Left ventricle myocardium inferior (tissue), 1 donor: ENCODE measurements at places on chromosomes 3 and 15. TPM values are rescaled to one million over a fixed set of nuclear protein-coding genes. Genes with fewer than 3 reads are reported as not detected.

DNA sequence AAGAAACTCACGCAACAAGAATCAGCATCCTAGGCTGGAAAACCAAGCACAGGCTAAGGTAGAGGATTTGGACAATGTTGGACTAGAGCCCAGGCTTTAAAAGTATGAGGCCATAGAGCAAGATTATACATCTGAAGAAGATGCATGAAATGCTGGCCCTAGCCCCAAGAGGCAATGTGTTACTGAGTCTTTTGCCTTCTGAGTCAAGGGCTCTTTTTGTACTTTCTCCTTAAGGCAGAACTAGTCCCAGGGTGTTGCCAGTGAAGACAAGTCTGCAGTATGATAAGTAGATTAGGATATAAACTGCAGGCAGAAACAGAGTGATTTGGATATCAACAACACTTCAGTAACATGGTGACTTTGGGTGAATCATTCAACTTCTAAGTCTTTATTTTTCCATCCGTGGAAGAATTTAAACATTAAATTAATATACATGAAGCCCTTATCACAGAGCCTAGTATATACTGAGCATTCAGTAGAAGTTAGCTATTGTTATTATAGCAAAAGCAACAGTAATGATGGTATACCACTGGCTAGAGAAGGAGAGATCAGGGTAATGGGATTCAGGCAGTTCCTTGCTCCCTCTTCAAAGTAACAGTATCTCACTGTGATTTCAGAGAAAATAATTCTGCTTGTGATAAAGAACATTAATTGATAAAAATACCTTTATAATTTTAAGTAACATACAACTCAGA, 99.9 kb upstream of the MLF1 start:
- no peak for DNase-seq

- no peak for DNase-seq
These were observed 12.0 kb downstream of the SNRK start for GRCh38 chr3:43298292-43298691.

- DNase-seq = no peak
These were observed 6.0 kb downstream of the IL1RAP start for GRCh38 chr3:190519886-190520285.

- DNase-seq = no peak
These were observed 180.0 kb downstream of the CBLB start for GRCh38 chr3:105688821-105689220.

DNA sequence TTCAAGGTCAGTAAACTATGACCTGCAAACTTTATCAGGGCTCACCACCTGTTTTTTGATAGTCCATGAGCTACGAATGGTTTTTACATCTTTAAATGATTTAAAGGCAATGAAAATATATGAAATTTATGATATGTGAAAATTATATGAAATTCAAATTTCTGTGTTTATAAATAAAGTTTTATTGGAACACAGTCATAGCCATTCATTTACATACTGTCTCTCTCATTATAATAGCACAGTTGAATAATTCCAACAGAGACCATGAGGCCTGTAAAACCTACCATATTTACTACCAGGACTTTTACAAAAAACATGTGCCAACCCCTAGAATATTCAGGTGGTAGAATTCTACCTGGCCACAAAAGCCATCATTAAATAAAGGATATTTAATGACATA, 64.0 kb upstream of the XXYLT1 start:
- DNase-seq = no peak

DNA sequence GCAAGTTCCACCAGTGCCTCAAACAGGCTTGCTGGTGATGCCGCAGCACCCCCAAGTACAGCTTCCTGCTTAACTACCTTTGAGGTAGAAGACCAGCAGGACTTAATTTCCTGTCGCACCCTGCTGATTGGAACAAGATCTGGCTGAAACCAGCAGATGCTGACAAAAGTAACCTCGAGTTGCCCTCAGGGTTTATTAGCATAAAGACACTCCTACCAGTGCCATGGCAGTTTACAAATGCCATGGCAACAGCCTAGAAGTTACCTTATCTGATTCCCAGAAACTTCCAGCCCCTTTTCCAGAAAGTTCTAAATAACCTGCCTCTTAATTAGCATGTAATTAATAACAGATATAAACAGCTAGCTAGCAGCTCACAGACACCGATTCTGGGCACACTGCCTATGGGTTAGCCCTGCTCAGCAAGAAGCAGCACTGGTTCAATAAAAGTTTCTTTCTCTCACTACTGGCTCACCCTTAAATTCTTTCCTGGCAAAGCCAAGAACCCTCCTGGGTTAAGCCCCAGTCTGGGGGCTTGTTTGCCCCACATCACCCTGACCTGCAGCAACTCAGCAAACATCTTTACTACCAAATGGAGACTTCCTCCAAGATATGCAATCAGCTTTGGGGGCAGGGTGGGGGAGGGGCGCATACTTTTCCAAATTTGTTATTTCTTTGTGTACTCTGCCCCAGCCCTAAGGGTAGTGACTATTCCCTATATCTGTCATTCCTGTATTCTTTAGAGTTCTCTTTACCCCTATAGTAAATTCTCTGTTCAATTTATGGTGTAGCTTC, 54.2 kb downstream of the MAP4 start:
- no peak for DNase-seq

DNA sequence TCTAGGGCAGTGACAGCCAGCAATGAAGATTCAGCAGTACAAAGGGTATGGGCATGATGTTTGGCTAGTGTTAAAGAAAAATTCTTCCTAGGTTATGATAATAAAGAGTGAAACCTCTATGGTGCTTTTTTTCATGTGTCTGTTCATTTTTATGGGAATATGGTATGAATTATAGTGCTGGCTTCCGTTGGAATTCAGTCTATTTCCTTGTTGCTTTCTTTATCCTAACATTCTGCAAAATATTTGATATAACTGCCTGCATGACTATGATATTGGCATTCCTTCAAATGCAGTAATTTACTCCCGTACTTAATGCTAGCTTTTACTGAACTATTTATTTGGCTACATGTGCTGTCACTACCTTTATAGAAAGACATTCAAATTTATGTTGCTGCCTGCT, 57.6 kb upstream of the ATP11B start:
- DNase-seq = no peak

B3GALNT1 gene
- total RNA-seq = 56.1 TPM

GRCh38 chr3:173865900-173866498, 468.5 kb downstream of the NLGN1 start:
- no peak for DNase-seq

GRCh38 chr3:126900859-126901540, 81.9 kb upstream of the PLXNA1 start:
- DNase-seq = no peak

DNA sequence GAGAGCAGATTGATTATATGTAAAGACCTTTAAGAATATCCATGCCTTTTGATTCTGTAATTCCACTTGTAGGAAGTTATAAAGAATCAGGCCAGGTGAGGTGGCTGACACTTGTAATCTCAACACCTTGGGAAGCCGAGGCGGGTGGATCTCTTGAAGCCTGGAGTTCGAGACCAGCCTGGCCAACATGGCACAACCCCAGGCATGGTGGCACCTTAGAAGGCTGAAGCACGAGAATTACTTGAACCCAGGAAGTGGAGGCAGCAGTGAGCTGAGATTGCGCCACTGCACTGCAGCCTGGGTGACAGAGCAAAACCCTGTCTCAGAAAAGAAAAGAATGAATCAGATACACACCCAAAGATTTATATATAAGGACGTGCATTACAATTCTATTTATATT, 33.9 kb downstream of the HRH1 start:
- no peak for DNase-seq

GRCh38 chr3:152595975-152596821, 238.7 kb upstream of the P2RY1 start:
- DNase-seq = no peak

GRCh38 chr3:64382153-64382552, 156.9 kb upstream of the PRICKLE2 start:
- no peak for DNase-seq

REC114 gene
- total RNA-seq = 1.4 TPM

DNA sequence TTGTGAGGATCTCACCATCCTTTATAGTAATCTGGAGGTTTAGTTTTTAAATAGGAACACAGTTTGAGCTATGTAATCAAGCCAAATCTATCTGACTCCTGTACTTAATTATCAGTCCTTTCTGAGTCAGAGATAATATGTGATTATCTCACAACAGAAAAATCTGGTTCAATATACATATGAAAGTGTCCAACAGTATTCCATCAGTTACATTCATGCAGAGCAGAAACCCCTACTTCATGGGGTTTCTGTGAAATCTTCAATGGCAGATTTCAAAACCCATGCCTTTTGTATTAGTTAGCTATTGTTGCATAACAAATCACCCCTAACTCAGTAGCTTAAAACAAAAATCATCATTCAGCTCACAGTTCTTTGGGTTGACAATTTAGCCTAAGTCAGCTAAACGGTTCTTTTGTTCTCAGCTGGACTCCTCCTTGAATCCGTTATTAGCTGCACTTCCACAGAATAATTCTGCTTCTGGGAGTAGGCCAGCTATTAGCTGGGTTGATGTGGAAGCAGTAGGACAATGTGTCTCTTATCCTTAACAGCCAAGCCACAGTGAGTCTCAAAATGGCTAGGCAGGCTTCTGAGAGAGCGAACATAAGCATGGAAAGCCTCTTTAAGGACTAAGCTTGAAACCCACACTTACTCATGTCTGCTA, 42.9 kb upstream of the ARPP21 start:
- no peak for DNase-seq

GRCh38 chr15:66844041-66844746, 142.2 kb downstream of the SMAD6 start:
- no peak for DNase-seq

DNA sequence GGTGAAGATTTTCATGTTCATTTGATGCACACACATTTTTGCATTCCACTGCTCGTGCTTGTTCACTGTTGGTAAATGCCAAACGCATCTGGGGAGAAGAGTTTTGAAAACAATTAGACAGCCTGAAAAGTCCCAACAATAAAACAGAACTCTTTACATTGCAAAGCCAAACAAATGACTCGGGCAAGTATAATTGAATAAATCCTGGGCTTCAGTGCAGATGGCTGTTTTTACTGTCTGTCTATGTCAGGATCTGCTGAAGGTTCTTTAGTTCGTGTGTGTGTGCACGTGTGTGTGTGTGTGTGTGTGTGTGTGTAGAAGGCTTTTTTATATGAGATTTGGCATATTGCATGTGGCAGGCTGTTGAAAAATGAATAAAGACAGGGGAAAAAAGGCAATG, 277.5 kb upstream of the CDIN1 start:
- no peak for DNase-seq

DNA sequence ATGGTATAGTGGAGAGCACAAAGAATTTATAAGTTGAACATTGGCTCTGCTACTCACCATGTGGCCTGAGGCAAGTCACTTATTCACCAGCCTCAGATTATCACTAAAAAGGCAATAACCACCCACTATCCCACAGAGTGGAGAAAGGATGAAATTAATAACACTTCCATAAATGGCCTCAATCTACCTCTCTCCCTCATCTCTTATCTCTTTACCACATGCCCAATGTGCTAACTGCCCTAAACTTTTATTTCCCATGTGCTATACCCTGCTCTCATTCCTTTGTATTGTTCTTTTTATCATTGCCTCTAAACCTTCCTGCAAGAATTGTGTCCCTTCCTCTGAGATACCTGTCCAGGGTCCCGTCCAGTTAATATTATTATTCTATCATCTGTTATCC, 26.0 kb downstream of the SLC12A6 start:
- DNase-seq = no peak

- DNase-seq = no peak
These were observed 86.2 kb upstream of the LRTM1 start for GRCh38 chr3:55014081-55014480.

PHLDB2 gene
- 89.3 TPM for total RNA-seq

DNA sequence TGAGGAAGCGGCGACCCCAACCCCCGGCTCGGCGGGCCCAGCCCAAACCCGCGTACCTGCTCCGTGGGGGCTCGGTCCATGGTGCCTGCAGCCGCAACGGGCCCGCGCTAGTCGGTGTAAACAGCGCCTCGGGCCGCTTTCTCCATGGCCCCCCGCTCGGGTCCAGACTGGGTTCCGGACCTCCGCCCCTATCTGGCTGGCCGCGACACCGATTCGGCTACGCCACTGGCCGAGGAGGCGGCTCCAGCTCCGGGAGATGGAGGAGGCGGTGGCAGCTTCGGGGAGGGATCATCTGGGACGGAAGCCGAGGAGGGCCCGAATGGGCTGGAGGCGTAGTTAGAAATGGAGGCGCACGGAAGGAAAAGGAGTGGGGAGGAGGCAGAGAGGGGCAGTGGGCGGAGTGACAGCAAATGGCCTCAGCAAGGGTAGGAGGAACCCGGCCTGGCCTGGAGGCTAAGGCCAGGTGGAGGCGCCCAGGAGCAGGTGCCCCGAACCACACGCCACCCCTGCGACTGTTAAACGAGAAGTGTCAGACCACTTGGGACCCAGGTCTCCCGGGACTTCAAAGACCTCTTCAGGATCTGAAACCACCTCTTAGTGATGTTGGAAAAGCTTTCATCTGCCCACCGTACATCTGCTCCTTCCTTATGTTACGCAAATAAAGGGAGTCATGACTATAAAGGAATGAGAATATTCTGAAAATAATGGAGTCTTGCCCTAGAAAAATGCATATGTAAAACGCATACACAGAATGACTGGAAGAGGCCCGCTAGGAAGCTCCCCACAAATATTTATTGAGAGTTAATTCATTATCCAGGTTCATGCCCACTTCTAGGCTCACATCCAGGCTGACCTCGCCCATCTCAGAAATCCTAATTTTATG, at the start of gene SECISBP2L:
Gene SECISBP2L (minus strand): TSS at position 227 of the 883 bp plus-strand sequence. CDS start 147 bp downstream, at position 80.
- peak; percentile 94 for DNase-seq

DNA sequence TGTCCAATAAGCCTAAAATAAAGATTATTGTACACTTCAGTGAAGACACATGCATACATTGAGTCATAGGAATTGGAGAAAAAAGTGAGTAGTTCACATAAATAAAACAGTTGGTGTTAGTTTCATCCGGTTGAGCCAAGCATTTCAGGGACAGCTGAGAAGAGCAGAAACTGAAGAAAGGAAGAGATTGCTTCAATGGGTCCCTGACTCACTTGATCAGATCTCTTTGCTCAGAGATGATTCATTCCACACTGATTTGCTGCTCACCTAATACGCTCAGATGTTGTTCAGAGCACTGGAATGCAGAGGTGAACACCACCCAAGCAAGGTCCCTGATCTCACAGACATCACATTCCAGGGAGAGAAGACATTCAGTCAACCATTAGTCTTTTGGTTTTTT, 93.7 kb downstream of the RAD18 start:
- DNase-seq = no peak

- DNase-seq = no peak
These were observed 8.1 kb downstream of the TLE3 start for GRCh38 chr15:70089692-70089971.

- DNase-seq = no peak
These were observed 17.5 kb upstream of the ARHGEF3 start for GRCh38 chr3:56819016-56819809.

DNA sequence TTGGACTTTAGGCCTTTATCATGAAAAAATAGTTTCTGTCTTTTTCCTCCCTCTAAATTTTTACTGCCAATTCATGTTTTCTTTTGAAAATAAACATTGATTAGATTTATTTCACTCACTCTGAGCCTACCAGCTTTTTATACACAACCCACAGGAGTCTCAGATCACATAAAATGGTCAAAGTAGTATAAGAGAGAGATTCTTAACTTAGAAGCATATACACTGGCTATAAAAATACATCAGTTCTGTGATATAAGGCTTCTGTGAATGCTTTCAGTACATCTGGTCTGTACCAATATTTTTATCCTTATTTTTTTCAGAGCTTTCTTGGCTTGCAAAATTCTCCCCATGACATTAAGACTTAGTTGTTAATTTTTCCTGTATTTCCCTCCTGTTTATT, 117.0 kb upstream of the PTX3 start:
- no peak for DNase-seq

GRCh38 chr3:187228740-187229139, 31.5 kb downstream of the RTP1 start:
- no peak for DNase-seq

SLCO2A1 gene
- 18.0 TPM for total RNA-seq
